ENCODE measurements at places on chromosomes 12 and 14.

DNA sequence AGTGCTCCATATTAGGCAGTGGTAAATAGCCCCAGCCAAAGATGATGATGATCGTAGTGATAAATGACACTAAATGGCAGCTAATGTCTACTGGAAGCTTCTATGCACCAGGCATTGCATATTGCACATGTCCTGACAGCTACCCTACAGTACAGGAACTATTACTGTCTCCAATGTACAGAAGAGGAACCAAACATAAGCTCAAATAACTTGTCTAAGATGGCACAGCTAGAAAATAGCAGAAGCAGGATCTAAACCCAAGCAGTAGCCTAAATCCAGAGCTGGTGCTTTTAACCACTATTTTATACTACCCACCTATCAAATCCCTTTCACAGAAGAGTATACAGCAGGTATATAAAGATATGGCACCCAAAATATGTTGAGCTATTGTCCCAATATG, 28.9 kb downstream of the ESR2 start:
- DNase-seq: no peak

DNA sequence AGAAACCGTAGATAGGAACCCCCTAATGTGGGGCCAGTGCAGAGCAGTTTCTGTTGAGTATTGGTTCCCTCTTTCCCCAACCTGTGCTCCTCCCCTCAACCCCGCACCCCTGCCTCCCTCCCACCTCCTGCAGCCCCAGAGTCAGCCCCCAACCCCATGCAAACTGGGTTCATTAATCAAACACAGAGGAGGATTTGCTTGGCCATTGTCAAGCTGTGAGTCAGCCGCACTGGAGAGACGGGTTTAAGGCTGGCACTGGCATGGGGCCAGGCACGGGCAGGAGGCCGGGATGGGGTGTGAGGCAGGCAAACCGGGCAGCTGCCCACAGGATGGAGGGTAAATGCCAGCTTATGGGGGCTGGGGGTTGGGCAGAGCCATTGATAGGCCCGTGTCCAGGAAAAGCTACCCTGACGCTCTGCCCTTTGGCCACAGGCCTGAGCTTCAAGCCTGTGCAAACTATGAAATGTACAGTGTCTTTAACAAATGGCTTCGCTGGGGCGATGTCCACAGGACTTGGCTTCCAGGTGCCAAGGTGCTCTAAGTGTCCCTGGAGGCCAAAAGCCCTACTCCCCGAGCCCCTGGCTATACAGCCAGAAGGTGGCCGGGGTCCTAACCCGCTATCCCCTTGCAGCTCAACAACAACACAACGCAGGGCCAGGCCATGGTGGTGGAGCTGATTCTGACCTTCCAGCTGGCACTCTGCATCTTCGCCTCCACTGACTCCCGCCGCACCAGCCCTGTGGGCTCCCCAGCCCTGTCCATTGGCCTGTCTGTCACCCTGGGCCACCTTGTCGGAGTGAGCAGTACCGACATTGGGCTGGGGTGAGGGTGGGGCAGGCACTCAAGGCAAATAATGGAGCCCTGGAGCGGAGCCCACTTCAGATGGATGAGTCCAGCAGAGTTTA, 1.4 kb downstream of the AQP5 start:
- DNase-seq: no peak

DNA sequence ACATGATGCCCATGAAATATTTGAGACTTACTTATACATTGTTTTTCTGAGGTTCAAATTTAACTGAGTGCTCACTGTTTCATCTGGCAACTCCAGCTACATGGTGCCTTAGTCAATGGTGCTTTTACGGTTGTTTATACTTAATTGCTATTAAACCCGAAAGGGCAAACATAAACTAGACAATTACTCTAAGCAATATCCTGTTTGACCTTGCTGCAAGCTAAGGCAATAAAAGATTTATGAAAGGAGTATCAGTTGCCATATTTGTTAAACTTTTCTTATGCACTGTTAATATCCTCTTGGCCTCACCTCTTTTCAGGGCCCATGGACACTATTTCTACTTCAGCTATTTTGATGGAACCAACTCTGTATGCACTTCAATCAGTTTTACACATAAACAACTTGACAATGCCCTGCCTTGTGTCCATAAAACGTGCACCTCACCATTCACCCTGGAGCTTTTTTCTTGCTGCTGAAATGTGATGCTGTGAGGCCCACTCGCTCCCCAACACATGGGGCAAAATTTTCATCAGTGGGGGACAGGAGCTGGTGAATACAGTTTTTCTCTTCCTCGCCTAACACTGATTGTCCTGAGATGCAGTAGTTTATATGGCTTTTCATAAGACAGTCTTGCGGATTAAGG, 64.1 kb upstream of the HIF1A start:
- DNase-seq: no peak

GRCh38 chr14:69059658-69060623, 80.8 kb upstream of the ACTN1 start:
- DNase-seq: peak; percentile 54

DNA sequence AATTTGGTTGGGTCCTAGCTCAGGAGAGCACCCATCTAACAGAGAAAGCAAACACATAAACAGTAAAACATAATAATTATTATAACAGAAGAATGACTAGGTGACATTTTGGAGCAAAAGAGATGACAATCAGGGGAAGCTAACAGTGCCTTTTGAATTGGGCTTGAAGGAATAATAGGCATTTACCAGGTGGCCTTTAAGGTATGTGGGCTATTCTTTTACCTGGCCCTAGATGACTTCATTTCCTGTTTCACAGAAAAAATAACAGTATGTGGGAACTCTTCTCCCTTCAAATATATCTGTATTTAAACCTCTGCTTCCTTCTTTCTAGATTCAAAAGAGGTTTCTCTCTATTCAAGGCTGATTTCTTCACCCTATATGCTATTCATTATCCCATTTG, 3.8 kb downstream of the IRAK4 start:
- no peak for DNase-seq

DNA sequence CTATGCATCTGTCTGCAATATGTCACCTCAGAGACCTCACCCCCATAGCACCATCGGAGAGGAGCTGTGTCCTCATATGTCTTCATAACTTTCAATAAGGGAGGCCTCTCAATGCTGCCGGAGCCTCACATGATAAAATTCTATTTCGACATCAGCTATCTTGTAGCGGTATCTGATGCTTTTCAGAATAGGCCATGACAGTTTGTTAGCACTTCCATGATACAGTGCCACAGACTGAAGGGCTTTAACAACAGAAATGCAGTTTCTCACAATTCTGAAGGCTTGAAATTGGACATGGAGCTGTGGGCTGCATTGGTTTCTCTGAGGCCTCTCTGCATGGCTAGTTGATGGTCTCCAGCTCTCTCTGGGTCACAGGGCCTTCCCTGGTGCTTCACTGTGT, 125.0 kb upstream of the PZP start:
- no peak for DNase-seq

DNA sequence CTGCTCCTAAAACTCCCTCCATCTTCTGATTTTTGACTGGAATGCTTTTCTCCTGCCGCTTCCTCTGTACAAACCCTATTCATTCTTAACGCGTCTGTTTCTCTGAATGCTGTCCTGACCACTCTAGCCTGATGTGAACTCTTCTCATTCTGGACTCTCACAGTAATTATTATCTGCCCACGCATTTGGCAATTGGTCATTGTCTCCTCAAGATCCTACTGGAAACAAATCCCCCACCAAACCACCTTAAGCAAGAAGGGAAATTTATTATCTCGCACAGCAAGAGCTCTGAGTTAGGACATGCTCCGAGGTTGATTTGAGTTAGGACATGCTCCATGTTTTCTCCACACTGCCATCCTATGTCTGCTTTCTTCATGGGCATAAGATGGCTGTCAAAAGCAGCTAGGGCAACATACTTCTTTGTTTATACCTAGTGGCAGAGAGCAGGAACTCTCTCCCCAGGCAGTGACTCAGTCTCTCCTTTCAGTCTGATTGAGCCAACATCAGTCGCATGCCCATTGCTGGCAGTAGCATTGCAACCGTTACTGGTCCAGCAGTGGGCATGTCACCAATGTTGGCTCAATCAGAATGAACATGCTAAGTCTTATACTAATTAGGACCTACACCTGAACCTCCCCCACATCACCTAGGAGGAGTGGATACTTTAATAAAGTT, 102.2 kb downstream of the SSPN start:
- DNase-seq: no peak

GRCh38 chr12:43937947-43938346, 102.1 kb downstream of the TMEM117 start:
- DNase-seq: peak; percentile 4

DNA sequence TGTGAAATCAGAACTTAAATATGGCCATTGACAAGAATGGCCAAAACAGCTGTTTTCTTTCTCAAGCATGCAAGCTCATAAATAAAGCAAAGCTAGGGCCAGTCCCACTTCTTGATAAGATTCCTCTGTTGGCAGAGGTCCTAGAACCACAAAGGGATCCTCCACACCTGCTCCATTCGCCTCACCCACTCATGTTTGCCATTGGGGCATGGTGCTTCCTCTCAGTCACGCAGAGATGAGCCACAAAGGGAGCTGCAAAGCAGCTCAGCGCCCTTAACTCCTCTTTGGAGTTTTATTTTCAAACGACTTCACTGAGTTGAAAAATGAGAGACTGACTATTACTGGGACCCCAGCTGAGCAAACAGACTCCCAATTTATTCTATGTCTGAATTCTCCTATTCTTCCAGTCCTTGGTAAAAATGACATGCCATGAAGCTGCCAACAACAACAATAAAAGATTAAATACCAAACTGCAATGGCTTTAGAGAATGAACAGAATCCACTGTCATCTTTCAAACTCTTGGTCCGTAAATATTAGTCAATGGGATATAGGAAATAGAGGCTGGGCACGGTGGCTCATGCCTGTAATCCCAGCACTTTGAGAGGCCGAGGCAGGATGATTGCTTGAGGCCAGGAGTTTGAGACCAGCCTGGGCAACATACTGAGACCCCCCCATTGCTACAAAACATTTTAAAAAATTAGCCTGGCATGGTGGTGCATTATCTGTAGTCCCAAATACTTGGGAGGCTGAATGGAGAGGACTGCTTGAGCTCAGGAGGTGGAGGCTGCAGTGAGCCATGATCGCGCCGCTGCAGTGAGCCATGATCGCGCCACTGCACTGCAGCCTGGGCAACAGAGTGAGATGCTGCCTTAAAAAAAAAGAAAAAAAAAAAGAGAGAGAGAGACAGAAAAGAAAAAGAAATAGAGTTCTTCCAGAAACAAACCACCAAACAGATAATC, 16.4 kb downstream of the MANSC1 start:
- no peak for DNase-seq

DNA sequence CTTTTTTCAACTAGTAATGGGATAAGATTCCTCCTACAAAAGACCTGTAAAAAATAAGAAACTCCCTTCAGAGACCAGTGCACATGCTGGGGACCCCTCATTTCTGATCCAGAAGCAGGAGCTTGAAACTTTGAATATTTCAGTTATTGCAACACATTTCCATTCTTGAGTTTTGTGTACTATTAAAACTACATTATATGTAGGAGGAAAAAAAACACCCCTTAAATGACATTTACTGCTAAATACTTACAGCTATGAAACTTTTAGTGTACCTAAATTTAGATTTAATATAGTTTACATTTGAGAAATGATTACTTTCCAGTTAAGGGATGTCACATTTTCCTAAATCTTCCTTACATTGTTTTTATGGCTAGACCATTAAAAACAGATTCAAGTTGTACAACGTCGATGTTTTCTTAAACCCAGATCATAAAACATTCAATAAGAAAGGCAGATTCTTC, 4.1 kb downstream of the LRIG3 start:
- no peak for DNase-seq

DNA sequence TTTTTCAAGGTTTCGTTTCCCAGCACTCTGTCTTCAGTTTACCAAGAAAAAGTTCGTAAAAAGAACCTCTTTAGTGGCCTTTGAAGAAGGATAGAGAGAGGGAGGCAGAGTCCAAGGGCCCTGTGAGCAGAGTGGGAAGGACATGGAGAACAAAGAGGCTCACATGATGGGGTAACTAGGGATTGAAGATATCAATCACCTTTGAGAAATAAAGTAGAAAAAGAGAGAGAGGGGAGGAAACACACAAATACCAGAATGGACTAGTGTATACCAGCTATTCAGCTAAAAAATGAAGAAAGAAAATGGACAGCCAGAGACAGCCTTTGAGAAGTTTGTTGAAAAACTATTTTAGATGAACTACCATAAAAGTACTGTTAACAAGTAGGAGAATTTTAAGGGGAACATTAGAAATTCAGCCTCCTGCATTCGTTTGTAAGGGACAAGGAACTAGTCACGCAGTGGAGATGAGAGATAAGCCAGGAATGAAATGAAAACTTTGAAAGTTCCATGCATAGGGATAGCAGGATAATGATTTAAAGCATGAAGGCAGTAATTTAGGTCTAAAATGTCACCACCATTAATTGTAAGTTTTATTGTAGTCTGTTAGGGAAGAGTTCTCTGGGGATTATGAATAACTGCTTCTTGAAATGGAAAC, 82.1 kb downstream of the SPTSSA start:
- no peak for DNase-seq

DNA sequence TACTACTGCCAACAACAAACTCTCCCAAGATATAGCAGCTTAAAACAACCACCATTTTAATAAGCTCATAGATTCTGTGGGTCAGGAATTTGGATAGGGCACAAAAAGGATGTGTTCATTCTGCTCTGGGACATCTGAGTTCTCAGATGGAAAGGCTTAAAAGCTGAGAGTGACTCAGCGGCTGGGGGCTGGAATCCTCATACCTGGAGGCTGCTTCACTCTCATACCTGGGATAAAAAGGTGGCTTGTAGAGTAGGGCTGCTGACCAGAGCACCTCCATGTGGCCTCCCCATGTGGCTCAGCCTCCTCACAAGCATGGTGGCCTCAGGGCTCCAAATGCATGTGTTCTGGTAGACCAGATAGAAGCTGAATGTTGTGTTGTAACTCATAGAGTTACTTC, 20.2 kb upstream of the PELI2 start:
- peak; percentile 45 for DNase-seq

- no peak for DNase-seq
Observed at GRCh38 chr12:3119192-3119755, 42.1 kb downstream of the TSPAN9 start.

- no peak for DNase-seq
Observed at GRCh38 chr14:60204843-60205774, 39.9 kb upstream of the DHRS7 start.

GRCh38 chr12:71945883-71946282, 7.2 kb downstream of the TPH2 start:
- no peak for DNase-seq

- DNase-seq: no peak
Observed at GRCh38 chr12:32151086-32151485, 44.4 kb downstream of the BICD1 start.

- DNase-seq: no peak
Observed at GRCh38 chr14:64968651-64969050, 3.5 kb downstream of the RAB15 start.

All from ELF-1 (cell line).